Endodermal cell (in vitro differentiated cells): ENCODE measurements at places on chromosomes 13 and 19. TPM values are rescaled to one million over a fixed set of nuclear protein-coding genes. Genes with fewer than 3 reads are reported as not detected.

GRCh38 chr13:27200413-27201070, 28.9 kb upstream of the USP12 start:
- no peak for DNase-seq

- DNase-seq: no peak
These were observed 714 bp downstream of the CCDC106 start for GRCh38 chr19:55648585-55649267.

- peak; percentile 53 for DNase-seq
These were observed 1.2 kb downstream of the C2CD4C start for GRCh38 chr19:407511-408440.

GRCh38 chr19:48196933-48197665, 26.6 kb downstream of the ZSWIM9 start:
- peak; percentile 20 for DNase-seq

- DNase-seq: peak; percentile 94
These were observed 5.5 kb downstream of the IER2 start for GRCh38 chr19:13155472-13156359.

DNA sequence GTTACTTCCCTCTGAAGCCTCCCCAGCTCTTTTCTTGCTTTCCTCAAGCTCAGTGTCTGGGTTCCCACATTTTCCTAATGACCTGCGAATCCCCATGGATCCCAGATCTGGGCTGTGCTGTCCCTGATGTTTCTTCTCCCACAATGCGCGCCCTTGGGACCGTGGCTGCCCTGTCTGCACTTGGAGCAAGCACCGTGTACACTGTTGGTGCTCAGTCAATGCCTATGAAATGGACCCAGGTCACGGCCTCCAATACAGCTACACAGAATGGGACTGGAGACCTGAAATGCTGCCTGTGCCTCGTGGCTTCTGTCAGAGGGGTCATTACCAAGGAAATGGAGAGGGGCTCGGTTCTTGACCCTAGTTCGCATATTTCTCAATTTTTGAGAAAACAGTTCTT, 160.1 kb upstream of the SOX1 start:
- DNase-seq: peak; percentile 23

DNA sequence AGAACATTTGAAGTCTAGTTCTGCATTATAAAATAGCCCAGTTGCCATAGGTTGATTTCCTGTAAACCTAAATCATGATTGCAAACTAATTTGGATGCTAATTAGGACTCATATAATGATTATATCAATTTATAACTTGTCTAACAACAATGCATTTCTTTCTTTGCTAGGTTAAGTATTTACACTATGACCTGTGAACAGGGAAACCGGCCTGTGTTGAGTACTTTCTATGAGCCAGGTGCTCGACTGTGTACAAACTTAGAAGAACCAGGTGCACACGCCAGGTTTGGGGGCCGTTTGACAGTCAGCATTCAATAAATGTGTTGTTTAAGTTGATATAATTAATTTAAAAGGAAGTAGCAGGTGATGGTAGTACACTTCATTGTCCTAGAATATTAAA, 203.1 kb downstream of the TM9SF2 start:
- no peak for DNase-seq

- DNase-seq: no peak
These were observed 785.0 kb downstream of the SLITRK5 start for GRCh38 chr13:88456151-88456550.

GRCh38 chr13:87123987-87124784, 547.0 kb upstream of the SLITRK5 start:
- peak; percentile 79 for DNase-seq

- no peak for DNase-seq
These were observed 417.3 kb downstream of the DIAPH3 start for GRCh38 chr13:59746291-59746962.

- peak; percentile 99 for DNase-seq
These were observed 2.3 kb upstream of the PNKP start for GRCh38 chr19:49869484-49870308.

DNA sequence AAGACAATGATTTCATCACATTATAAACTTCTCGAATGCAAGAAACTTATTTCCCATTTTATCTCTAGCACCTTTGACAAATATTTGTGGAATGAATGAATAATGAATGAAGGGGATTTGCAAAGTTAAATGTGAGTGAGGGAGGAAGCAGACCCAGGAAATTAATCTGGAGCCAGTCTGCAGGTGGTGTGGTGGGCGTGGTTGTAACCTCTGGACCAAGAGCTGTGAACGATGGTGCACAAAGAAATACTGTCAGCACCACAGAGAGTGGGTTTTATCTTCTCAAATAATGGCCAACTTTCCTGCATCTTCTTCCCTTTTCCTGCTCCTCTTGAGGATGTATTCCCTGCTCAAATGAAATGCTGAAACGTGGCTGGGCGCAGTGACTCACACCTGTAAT, 11.0 kb upstream of the ZNF792 start:
- peak; percentile 35 for DNase-seq

DNA sequence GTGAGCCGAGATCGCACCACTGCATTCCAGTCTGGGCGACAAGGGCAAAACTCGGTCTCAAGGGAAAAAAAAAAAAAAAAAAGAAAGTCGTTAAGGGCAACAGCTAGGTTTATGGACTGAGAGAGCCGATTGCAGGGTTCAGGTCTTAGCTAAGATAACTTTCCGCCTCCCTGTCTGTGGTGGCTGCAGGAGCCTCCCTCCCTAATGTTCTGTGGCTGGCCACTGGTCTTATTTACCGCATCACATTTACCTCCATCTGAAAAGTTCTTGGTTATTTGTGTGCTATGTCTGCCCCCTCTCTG, 722 bp upstream of the CRTC1 start:
- DNase-seq: no peak

- peak; percentile 62 for DNase-seq
These were observed 216.2 kb downstream of the SLC7A1 start for GRCh38 chr13:29379281-29379680.

DNA sequence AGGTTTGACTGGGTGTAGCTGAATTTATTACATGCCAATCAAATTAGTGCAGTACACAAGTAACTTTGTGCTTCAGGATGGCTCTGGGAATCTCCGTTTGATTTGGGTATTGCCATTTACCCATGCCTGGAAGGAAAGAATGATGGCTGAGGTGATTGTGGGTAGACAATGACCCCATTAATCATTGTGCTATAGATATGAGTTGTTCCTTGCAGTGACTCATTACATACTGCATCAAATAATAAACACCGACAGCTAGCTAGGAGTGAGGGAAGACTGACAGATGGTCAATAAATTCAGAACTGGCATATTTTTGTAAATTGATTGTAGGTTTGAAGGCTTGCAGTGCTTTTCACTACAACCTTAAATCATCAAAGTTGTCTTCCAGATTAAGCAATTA, 1069.5 kb downstream of the DIAPH3 start:
- DNase-seq: no peak

DNA sequence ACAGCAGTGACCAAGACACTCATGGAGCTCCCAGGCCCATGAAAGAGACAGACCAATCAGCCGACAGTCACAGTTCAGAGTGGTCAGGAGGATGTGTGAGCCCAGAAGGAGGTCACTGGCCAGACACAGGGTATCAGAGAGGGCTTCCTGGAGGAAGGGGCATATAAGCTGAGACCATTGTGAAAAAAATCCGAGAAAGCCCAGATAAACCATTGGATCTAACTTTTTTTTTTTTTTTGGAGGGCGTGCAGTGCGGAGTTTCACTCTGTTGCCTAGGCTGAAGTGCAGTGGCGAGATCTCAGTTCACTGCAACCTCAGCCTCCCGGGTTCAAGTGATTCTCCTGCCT, 4.2 kb downstream of the ITPKC start:
- no peak for DNase-seq

OR10H4 gene
- total RNA-seq: not detected in 2 replicates

HSPBP1 gene
- total RNA-seq: 43.7 and 46.4 TPM in 2 replicates

PTH2 gene
- not detected in 3 replicates for total RNA-seq

AMH gene
- total RNA-seq: 11.0 to 22.7 TPM (median 20.5 TPM) in 3 replicates

THSD8 gene
- 37.3 to 57.9 TPM (median 57.4 TPM) in 3 replicates for total RNA-seq

SIGLEC14 gene
- total RNA-seq: not detected in 3 replicates

NLRP4 gene
- not detected in 3 replicates for total RNA-seq
